ENCODE measurements at places on chromosomes 11 and 22. TPM values are rescaled to one million over a fixed set of nuclear protein-coding genes. Genes with fewer than 3 reads are reported as not detected.

Gene MS4A15
- not detected for total RNA-seq

Gene SLC15A3
- total RNA-seq = 13.0 TPM

Gene CEP57
- total RNA-seq = 48.4 TPM

Gene SLC6A5
- not detected for total RNA-seq

Gene MLC1
- total RNA-seq = under 0.01 TPM

Gene GAL3ST1
- total RNA-seq = not detected

Gene TSKU
- total RNA-seq = 18.6 TPM

Gene SHISA8
- total RNA-seq = not detected

Gene ANO1
- total RNA-seq = not detected

Gene OR52A1
- not detected for total RNA-seq

Gene PTGDR2
- total RNA-seq = under 0.01 TPM

Gene SYT12
- total RNA-seq = 0.43 TPM

Gene IFITM1
- 76.4 TPM for total RNA-seq

Gene IL18BP
- total RNA-seq = 4.2 TPM

Gene MUC5AC
- not detected for total RNA-seq

Gene OR5AK2
- not detected for total RNA-seq

Gene IRAG1
- 66.0 TPM for total RNA-seq

Gene KCNC1
- not detected for total RNA-seq

Gene TMEM191C
- total RNA-seq = 1.7 TPM

GRCh38 chr11:60592601-60593000 is 77.4 kb downstream of the MS4A13 start:
- DNase-seq = no peak

GRCh38 chr22:20569059-20570058 is 61.9 kb downstream of the MED15 start:
- peak; percentile 98 for DNase-seq

GRCh38 chr22:35257321-35258190 is at the start of gene HMGXB4:
TSS of gene HMGXB4 (plus strand) at chr22:35257493. CDS start at chr22:35262391, 4,898 bp downstream.
- peak; percentile 89 for DNase-seq

GRCh38 chr11:6273188-6273587 is 13.6 kb downstream of the CCKBR start:
- no peak for DNase-seq

DNA sequence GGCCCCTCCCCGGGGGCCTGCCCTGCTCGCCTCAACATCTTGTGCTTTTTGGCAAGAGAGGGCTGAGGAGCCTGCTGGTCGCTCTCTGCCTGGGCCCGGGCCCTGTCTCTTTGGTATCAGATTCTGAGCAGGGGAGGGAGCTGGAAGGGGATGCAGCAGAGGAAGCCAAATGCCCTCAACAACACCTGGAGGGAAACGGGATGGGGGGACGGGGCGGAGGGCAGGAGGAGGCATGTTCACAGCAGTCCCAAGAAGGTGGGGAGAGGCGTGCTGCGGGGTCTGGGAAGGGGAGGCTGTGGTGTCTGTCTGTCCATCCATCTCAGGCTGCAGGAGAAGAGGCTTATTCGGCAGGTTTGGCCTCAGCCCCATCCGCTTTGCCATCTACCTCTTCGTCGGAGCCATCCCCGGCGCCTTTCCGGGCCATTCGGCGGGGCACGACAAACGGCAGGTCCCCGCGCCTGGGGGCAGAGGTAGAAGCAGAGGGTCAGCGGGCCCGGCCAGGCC is 29.4 kb downstream of the APOL1 start:
- no peak for DNase-seq

- no peak for DNase-seq
Measured at GRCh38 chr11:79159657-79160450, 281.0 kb downstream of the TENM4 start.

GRCh38 chr11:64931290-64931689 is 4.4 kb downstream of the GPHA2 start:
- DNase-seq = no peak

DNA sequence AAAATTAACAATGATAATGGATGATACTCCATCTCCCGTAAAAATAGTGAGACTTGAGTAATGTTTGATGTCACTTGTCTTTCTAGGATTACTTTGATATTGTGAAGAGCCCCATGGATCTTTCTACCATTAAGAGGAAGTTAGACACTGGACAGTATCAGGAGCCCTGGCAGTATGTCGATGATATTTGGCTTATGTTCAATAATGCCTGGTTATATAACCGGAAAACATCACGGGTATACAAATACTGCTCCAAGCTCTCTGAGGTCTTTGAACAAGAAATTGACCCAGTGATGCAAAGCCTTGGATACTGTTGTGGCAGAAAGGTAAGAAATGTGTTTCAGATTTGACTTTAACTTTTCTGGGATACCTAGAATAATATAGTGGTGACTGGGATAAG is 48.0 kb upstream of the L3MBTL2 start:
- no peak for DNase-seq

DNA sequence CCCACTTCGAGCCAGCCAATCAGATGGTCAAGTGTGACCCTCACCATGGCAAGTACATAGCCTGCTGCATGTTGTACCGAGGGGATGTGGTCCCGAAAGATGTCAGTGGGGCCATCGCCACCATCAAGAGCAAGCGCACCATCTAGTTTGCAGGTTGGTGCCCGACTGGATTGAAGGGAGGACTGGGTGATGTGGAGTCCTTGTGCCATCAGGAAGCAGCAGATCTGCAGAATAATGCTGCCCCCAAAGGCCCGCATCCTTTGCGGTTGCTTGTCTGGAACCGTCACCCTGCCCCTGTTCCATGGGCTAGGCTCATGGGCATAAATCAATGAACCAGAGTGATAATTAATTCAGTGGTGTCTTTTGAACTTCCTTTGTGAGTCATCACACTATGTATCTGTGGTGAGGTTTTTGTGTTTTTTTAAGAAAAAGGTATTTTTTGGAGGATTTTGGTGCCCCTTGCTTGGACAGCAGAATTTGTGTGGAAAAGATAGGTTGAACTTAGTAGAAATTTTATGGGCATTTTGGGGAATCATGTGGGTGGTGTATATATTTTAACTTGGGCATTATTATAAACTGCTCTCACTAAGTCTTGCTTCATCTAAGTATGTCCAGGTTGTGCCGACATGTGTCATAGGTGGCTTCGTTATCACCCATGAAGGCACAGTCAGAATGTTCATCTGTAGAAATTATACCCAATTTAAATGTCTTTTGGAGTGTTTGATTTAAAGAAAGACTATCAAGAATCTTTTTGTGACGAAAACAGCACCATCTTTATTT is 22.3 kb downstream of the LRRC74B start:
- no peak for DNase-seq

DNA sequence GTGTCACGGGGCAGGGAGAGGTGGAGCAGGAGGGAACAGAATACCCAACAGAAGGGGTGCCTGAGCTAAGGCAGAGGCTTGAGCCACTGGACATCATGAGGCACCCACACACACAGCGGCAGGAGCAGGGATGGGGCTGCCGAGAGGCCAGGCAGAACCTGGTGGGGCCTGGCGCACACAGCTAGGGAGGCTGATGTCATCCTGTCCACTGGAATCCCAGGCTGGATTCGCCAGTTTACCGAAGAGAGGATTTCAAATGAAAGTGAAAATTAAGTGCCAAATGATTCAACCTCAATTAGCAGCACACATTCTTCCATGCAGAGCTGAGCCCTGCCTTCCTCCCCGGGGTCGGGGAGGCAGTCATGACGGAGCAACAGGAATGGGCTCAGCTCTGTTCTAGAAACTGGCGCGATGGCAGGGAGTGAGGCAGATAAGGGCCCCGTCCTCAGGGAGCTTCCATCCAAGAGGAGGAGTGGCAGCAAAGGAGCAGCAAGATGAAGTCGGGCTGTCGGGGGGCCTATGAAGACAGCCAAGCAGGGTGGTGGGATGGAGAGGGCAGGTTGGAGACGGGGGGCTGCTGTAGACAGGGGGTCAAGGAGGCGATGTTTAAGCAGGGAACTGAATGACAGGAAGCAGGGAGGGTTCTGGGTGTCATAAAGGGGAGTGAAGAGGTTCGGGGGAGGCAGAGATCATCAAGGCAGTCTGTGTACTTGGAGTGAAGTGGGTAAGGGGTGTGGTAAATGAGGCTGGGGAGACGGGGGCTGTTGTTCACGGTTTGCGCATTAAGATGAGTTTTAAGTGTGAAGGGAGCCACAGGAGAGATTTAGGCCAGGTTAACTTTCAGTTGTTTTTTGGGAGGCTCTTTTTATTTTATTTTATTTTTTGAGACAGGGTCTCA is 6.4 kb downstream of the RAC2 start:
- peak; percentile 60 for DNase-seq

DNA sequence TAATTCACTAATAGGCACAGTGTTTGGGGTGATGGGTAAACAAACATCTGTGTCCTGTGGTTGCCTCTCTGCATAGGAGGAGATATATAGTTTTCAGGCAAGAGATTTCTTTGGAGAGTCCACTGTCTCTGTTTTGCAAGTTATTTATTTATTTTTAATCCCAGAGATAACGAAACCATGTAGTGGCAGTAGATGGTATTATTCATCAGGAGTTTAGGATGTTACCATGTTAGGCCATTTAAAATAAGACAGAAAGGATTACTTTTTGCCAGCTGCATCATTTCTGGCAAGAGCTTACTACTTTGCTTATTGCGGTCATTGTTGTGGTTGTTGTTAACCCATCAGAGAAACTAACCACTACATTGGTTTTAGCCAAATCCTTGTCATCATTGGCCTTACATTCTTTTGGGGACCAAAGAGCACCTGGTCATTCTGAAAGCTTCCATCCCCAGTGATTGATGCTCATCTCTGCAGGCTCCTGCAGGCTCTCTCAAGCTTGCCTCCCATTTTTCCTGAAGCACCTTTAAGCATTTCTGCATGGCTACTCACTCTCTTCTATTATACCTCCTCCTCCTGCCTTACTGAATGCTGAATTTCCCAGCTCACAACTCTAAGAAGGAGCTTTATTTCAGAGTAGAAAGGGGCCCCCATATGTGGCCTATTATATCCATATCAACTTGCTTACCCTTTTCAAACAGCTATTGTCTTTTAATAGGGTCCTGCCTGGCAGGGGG is 84.4 kb downstream of the CSTPP1 start:
- peak; percentile 80 for DNase-seq

DNA sequence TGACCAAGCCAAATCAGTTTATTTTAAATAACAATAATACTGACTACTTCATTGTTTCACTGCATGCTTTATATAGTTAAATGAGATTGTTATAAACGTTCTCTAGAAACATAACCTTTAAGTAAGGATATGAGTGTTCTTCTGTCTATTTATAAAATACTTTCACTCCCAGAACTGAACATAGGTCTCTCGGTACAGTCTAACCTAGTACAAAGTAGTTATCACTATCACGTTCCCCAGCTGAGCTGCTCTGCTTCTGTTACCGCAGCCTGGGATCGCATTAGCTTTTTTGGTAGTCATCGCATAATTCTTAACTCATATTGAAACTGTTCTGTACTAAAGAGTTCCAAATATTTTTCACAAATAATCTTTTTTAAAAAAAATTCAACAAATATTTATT is 143.6 kb downstream of the WNT11 start:
- no peak for DNase-seq

GRCh38 chr11:130872981-130873380 is 43.3 kb downstream of the SNX19 start:
- DNase-seq = peak; percentile 88

GRCh38 chr22:31139866-31140716 is at the start of gene PLA2G3:
TSS of gene PLA2G3 (minus strand) at chr22:31140508. CDS start at chr22:31140354, 154 bp downstream.
- DNase-seq = peak; percentile 47

- DNase-seq = peak; percentile 64
Measured at GRCh38 chr22:26398741-26399153, 30.3 kb upstream of the ASPHD2 start.

DNA sequence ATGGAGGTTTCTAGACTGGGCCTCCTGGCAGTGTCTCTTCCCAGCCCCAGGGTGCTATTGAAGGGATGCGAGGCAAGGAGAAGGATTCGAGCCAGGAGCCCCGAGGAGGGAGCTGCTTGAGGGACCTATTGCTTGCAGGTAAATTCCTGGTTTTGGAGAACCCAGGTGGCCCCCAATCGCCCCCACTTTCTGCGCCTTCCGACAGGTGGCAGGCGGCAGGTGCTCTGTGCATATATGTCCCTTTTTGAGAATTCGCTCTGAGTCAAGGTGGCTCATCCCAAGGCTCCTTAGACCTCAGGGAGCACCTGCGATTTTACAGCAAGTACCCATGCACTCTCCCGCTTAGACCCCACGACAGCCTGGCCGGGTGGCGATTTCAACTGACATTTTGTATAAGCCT is 40.3 kb upstream of the SHISAL1 start:
- DNase-seq = no peak

- DNase-seq = peak; percentile 22
Measured at GRCh38 chr22:23401111-23401909, 178.8 kb downstream of the IGLL1 start.

GRCh38 chr11:66568124-66568916 is at the start of gene CTSF:
TSS of gene CTSF (minus strand) at chr11:66568606. CDS start at chr11:66568486, 120 bp downstream.
- peak; percentile 74 for DNase-seq

DNA sequence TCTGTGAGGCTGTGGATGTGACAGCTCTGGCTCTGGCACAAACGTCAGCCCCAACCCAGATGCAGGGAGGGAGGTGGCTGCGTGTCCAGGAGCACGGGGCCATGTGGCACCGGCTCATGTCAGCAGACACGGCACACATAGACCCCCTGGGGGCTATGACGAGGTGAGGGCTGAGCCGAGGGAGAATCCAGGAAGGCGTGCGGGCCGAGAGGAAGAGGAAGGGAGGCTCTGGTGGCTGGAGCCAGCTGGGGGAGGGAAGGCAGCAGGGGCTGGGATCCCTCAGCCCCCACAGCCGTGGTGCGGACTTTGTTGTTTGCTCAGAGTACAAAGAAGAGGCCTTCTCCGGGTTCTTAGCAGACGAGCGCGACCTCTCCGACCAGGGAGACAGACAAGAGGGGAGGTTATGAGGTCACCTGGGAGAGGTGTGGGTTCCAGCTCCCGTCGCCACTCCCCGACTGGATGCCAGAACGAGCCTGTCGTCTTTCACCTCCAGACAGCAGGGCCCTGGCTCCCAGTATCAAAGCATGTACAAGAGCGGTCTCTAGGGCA is 46.1 kb downstream of the CDKN1C start:
- no peak for DNase-seq

DNA sequence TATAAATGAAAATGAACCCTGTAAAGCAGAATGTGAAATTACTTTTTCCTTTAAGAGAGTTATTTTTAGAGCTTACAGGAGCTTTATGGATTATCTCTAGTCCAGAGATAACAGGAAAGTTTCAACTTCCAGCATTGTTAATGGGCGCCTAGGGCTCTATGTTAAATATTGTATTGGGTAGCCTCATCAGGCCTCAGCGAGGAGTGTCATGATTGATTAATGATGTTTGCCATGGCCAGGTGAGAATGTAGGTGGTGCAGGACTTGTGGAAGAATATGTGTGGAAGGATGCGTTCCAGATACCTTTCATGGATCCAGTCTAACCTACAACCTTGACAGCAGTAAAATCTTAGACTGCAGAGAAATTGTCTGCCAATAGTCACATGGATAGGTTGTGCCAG is 50.6 kb downstream of the ME3 start:
- DNase-seq = no peak

GRCh38 chr11:7383406-7383805 is 101.9 kb upstream of the OLFML1 start:
- no peak for DNase-seq

GRCh38 chr11:32103941-32104340 is 13.1 kb downstream of the RCN1 start:
- DNase-seq = no peak

- DNase-seq = no peak
Measured at GRCh38 chr11:64252003-64252872, 908 bp downstream of the PLCB3 start.

GRCh38 chr22:20422271-20423007 is 15.2 kb downstream of the SCARF2 start:
- peak; percentile 28 for DNase-seq
